ENCODE measurements at places on chromosomes 7 and 10.
A peak's percentile ranks its signal among the peaks of the same experiment; 100 is the strongest.

- DNase-seq, result no peak
Observed at GRCh38 chr7:39413636-39414223, 152.5 kb upstream of the YAE1 start.

DNA sequence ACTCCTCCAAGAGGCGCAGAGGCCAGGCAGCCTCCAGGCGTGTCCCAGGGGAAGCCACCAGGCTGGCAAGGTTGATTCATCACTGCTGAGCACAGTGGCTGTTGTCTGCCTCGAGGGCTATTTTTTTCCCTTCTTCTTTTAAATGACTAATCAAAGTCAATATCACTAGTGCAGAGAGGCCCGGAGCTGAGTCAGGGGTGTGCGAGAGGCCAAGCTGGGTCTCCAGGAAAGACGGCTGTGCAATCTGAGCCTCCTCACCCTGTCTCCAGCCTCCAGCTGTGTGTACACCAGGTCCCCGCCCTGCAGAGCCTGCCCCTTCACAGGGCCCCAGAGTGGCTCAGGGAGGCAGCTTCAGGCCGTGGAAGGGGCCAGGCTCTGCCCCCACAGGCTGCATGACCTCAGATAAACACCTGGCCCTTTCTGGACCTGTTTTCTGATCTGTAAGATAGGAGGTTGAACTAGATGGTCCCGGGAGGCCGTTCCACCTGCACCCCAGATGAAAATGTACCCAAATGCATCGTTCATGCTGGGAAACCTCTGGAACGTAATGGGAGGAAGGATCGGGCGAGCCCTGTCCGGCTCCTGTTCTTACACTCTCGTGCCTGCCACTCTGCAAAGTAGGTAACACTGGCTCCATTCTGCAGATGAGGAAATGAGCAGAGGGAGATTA is 3.7 kb downstream of the STX1A start:
- peak; percentile 95 for DNase-seq

DNA sequence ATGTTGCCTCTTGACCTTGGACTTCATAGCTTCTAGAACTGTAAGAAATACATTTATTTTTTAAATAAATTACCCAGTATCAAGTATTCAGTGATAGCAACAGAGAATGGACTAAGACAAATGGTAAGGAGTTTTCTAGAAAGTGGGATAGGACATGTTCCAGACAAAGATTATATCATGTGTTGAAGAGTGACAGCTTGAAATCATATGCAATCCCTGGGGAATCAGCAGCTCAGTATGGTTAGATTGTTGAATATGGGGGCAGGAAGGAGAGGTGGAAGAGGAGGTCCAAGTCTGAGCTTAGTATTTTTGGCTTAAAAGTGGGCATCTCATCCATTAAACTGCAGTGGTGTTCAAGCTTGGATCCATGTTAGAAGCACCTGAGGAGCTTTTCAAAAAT is 74.1 kb downstream of the ENTPD1 start:
- DNase-seq, result no peak

DNA sequence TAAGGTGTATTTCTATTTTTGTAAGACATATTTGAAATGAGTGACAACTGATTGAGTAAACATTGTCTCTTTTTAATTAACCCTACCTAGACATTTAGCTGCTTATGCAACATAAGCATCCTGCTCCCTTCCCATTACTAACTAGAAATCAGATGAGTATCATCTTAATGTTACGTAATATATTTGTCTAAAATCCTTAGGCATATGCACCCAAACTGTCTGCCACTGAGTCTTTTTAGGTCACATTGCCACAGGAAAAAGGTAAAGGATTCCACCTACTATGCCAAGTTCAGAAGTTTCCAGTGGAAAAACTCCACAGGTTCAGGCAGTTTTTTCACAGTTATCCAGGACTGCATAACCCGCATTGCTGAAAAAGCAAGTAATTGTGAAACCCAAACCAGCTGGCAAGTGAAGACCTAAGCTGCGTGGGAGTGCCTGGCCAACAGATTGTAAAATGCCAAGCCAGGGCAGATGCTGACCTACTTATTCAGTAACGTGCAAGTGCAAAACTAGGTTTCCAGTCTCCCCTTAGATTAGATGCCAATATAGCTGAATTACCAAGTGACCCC is 983.7 kb downstream of the GATA3 start:
- DNase-seq, result no peak

DNA sequence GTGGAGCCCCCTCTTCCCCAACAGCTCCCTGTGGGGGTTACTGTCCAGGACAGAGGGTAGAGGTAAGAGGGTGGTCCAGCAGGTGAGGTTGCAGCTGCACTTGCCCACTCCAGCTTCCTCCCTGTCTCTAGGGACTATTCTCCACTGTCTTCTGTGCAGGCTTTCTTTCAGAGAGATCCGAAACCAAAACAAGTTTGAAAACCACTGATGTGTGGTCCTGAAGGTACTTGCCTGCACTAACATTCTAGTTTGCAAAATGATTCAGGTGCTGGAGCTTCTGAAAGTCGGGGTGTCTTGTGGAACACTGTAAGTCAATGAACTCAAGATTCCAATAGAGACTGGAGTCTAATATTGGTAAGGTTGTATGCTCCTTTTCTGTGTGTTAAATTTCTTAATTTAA is 63.1 kb downstream of the BLNK start:
- no peak for DNase-seq

DNA sequence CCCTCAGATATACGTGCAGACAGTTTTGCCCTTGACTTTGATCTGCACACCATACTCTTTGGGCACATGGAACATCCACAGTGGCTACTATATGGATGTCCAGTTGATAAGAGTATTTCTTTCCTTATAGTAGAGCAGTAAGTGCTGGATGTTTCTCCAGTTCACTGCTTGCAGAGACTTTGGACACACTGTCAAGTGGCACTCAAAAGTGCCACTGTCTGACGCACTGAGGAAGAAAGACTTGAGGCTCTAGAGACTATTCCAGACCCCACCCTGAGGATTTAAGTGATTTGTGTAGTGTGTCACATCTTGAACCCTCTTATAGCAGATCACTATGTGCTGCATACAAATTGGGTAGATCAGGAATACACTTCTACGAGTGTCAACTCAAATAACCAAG is 179.1 kb downstream of the GNAI1 start:
- DNase-seq, result no peak

DNA sequence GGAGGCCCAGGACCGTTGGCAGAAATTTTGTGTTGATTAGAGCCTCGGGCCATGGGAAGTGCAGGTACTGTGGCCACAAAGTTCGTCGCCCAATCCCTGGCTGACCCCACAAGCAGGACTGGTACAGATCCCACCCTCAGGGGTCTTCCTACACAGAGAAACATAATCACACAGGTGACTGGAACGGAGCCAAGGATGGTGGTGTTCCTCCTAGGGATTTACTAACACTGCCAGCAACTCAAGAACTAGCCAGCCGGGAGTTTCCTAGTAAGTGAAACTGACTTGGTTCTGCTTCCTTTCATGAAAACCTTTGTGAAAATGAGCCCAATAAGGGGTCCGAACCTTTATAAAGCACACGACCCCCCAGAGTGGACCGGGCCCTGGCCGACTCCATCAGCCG is 5.7 kb downstream of the CUX1 start:
- no peak for DNase-seq

DNA sequence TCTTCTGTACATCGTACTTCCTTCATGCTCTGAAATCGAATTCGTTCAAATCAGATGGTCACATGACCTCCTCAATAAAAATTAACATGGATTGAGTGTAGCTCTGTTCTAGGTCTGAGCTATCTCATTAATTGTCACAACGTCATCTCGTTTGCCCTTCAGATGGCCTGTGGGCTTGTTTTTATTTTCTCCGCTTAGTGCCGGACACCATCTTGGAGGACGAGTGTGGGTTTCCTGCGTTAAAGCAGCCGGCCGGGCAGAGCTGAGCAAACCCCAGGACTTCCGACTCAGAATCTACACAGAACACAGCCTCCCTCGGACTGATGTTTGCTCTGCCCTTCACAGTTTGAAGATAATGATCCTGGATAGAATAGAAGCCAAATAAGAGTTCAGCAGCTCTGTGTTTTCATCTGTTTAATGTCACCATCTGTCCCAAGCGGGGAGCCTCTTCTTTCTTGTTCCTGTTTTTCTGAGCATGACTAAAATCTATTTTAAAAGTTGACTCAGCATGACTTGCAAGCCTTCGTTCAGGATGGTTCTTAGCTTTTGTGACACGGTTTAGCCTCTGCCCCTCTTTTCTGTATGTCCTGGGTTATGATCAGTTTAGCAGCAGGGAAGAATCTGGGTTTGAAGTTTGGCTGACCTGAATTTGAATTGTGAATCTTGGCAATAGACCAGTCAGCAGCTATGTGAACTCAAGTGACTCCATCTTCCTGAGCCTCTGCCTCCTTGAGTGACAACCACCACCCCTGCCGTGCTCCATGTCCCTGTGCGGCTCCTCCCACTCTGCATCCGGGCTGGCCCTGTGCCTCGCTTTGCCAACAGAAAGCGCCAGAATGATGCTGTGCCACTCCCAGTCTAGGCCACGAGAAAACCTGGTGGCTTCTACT is 30.6 kb upstream of the GALNTL5 start:
- no peak for DNase-seq

DNA sequence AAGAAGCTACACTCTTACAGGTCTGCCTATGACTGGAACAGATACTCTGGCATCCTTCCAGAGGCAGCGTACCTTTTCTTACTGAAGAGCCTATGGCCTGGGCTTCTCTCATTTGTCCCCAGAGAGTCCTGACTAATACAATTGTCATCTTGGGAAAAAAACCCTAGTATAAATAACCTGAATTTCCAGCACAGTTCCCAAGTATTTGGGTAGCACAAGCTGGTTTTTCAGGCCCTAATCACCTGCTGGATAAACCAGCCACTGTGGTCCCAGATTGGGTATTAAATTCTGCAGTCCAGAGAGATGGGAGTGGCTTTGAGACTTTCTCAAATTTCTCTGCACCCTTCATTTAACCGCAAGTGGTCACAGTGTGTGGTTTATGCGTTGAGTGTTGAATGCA is 186.8 kb upstream of the NEBL start:
- peak; percentile 1 for DNase-seq

GRCh38 chr7:92969061-92969460 is 132.7 kb upstream of the CDK6 start:
- DNase-seq, result no peak

DNA sequence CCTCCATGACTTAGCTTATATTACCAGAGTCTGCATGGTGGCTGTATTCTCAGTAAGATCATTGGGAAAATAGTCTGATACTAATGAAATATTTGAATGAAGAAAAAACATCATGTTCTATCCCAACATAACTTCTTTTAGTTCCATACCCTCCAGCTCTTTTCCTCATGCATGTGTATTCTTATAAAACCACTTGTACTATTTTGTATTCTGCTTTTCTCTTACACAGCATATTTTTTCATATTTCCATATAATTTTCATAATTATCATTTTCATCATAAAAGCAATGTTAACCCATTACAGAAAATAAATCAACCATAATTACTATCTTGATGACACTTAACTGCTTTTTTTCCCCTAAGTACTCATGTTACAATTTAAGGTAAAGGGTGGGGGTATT is 371.2 kb upstream of the LRGUK start:
- DNase-seq, result no peak

GRCh38 chr7:149147752-149148653 is 750 bp downstream of the ZNF398 start:
- peak; percentile 64 for DNase-seq

DNA sequence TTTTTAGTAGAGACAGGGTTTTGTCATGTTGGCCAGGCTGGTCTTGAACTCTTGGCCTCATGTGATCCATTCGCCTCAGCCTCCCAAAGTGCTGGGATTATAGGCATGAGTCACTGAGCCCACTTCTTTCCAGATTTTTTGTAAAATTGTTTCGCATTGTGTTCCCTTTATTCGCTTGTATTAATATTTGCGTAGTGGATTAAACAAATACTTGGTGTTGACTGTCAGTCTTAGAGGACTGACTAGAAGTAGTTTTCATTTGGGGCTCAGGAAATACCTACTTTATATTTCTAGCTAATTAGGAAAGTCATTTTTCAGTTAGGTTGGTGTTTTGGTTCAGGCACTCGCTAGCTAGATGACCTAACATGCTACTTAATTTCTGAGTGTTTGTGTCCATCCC is 11.1 kb downstream of the WAC start:
- DNase-seq, result no peak

- DNase-seq, result no peak
Observed at GRCh38 chr10:59273445-59273844, 88.9 kb downstream of the FAM13C start.

DNA sequence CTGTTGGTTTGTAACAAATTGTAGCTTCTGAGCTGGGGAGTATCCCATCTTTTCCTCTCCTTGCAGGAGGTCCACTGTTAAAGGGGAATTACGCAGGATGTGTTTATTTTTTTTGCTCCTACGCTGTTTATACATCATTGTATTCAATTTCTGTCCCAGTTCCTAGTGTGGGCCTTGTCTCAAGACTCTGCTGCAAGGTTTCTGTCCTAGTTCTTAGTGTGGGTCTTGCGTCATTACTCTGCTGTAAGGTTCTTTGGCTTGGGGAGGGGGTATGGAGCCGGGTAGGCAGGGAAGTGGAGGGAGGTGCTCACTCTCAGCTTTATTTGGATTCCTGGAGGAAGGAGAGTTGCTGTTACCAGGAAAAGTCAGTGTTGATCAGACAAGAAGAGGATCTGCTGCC is 64.0 kb upstream of the TRIM8 start:
- no peak for DNase-seq

DNA sequence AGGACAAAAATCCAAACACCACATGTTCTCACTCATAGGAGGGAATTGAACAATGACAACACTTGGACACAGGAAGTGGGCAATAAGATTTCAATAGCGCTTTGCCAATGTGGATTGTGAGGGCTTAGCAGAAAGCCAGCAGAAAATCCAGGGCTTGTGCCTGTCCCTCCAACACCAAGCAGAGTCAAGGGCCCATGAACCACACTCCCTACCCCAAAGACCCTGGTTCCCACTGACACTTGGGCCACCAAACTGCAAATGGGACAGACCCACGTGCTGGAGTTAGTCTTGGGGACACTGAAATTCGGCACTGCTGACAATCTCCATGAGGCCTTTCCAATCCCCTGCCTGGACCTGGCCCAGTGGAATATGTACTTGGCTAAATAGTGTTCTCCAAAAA is 67.0 kb downstream of the GRID1 start:
- no peak for DNase-seq

- peak; percentile 43 for DNase-seq
Observed at GRCh38 chr10:77925795-77926565, 575 bp downstream of the DLG5 start.

DNA sequence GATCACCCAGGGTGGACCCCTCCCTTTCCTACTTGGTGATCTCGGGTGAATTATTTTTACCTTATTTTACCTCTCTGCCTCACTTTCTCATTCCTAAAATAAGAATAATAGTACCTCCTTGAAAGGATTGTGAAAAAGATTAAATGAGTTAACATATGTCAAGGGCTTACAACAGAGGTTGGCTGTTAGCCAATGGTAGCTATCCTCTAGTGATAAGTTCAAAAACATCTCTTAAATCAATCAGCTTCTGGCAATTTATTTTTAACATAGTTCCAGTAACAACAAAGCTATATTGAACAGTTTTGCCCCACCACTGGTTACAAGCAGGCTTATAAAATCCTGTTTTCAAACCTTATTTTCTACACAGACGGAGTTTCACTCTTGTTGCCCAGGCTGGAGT is 45.4 kb downstream of the TMEM168 start:
- no peak for DNase-seq

GRCh38 chr7:67429735-67430134 is 433.1 kb downstream of the TYW1 start:
- no peak for DNase-seq
